Stimulated activated CD4-positive, alpha-beta T cell treated with anti-CD3 and anti-CD28 coated beads, Interleukin-15, amount 100 ng/mL, for 48 hours (primary cell): ENCODE measurements at places on chromosomes 2 and 18.

GRCh38 chr2:60442608-60443007, 110.8 kb downstream of the BCL11A start:
- DNase-seq, result no peak

DNA sequence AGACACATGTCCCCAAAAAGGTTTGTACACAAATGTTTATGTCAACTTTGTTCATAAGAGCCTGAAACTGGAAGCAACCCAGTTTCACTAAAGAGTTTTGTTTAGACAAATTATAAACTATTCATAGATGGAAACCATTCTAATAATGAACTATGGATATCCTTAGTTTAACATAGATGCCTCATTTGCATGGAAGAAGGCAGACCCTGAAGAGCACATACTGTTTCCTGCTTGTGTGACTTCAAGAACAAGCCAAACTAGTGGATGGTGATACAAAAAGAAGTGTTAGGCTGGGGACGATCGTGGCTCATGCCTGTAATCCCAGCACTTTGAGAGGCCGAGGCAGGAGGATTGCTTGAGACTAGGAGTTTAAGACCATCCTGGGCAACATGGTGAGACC, 48.1 kb downstream of the ACOXL start:
- DNase-seq, result no peak

GRCh38 chr2:144982481-144982880, 462.6 kb upstream of the ZEB2 start:
- DNase-seq, result no peak

- DNase-seq, result no peak
These were observed 46.1 kb downstream of the CDCA7 start for GRCh38 chr2:173400760-173401159.

- DNase-seq, result no peak
These were observed 41.2 kb downstream of the PAX3 start for GRCh38 chr2:222257645-222258044.

GRCh38 chr2:73110168-73111072, 2.3 kb downstream of the RAB11FIP5 start:
- DNase-seq, result no peak

DNA sequence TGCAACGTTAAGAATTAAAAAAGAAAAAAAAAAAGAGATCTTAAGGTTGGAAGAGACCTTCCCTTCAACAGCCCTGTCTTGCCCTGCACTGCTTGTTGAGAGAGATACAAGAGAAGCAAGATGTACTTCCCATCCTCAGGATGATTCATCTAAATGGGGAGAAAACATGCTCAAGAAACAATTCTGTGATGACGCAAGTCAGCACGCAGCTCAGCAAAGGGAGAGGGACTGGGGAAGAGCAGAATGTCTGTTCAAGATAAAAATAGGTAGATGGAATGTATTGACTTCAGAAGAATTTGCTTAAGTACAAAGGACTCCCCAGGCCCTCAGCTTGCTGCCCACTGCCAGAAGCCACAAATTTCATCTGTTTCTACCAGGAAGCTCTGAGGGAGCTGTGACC, 198.2 kb upstream of the SPRED2 start:
- no peak for DNase-seq

- DNase-seq, result no peak
These were observed 220.4 kb upstream of the SLC35G4 start for GRCh38 chr18:11388755-11389680.

- no peak for DNase-seq
These were observed 539.2 kb downstream of the SLC4A3 start for GRCh38 chr2:220166616-220167015.

DNA sequence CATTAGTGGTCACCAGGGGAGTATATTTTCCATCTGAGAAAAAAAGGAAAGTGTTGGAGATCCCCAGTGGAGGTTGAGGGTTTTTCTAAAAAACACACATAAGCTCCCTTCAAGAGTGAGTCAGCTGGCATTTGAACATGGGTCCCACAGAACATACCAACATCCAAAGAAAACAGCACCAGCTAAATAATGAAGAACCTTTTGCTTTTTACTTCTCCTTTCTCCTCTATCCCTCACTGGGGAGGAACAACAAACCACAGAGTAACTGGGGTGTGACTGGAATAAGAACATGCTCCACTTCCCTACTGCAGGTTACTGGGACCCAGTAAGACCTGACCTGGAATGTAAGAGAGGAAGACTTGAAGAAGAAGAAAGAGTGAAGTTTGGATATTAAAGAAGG, 56.5 kb upstream of the RAPH1 start:
- DNase-seq, result no peak

GRCh38 chr2:21453723-21454450, 330.1 kb downstream of the TDRD15 start:
- no peak for DNase-seq

GRCh38 chr2:35946478-35946877, 409.1 kb upstream of the CRIM1 start:
- DNase-seq, result no peak

DNA sequence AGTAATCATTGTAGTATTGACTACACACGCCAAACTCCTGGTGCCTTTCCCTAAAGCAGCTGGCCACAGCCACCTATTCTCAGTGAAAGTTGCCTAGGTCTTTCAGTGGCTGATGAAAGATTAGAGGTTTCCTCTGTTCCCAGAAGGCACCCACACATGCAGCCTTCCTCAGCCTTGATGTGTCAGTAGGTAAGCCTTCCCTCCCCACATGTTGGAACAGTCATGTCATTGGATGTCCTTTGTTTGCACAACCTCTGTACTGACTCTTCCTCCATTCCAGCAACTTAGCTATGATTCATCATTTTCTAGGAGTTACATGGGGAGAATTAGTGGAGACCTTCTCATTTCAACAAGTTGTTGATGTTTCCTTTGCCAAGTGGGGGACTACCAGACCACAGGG, 630.8 kb upstream of the SLC39A10 start:
- DNase-seq, result no peak

DNA sequence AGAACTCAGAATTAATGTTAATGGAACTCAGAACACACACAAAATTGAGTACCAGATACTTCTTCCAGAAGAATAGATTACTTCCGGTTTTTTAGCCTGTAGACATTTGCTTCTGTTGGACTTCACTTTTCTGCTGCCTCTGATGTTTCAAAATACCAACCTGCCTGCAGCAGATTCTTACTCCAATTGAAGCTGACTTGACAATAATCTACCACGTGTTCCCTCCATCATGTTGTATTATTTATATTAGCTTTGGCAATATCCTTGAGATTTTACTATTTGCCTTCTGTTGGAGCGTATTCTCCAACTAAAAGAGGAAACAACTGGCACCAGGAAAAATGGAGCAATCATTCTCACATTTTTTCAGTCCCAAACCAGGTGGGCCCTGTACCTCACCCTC, 3.1 kb upstream of the GORASP2 start:
- DNase-seq, result no peak

DNA sequence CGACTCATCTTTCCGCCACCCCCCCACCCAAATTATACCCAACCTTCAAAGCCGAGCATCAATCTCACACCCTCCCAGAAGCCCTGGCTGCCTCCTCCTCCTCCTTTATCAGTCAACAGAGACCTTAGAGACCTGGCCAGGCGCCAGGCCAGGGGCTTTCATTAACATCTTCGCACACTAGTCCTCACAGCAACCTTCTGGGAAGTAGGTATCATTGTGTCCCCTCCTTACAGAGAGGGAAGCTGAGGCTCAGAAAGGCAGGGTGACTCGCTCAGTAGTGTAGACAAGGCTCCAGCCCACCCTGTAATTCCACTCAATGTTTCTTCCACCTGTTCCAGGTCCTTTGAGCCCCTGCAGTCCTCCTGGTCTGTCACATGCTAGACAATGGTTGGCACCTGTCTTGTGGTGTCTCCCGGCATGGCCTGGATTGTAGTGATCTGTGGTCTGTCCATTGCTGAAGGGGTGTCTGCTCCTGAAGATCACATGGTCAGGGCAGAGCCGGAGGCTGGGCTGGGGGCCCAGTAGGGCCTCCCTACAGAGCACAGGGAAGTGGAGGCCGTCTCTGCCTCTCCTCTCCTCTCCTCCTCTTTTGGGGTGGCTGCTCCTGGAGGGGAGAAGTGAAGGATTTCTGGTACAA, 36.0 kb downstream of the KLHL29 start:
- no peak for DNase-seq

GRCh38 chr2:181128199-181128598, 147.8 kb downstream of the UBE2E3 start:
- DNase-seq, result no peak

DNA sequence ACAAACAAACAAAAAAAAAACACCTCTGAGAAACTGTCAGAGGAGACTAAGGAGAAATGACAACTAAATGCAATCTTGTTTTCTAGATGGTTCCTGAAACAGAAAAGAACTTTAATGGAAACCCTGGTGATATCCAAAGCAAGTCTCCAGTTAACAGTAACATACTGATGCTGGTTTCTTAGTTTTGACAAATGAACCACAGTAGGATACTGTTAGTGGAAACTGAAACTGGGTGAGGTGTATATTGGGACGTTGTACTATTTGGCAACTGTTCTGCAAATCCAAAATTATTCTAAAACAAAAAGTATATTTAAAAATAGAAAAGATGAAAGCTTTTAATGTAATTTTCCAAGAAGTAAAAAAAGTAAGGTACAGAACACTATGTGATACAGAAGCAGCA, 11.4 kb downstream of the SESTD1 start:
- DNase-seq, result no peak

DNA sequence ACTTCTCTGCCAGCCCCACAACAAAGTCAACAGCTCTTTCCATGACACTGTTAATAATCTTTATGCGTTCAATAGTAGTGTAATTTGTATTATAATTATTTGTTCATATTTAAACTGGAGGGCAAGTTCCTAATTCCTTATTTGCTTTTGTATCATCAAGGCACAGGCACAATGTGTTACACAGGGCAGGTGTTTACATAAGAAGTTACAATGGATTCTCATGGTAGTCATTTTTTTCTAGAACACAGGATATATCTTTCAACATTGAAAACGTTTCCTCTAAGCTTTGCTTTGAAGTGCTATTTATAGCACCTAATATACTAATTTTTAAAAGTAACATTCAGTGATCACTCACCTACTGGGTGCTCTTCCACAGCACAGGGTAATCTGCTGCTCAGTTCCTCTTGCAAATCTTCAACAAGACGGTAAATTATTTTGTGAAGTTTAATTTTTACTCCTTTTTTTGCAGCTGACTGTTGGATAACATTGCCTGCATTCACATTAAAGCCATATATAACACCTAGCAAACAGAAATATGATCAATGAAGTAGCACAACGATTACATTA, 7.3 kb downstream of the RPS27A start:
- no peak for DNase-seq

GRCh38 chr2:196239622-196240587, 68.5 kb upstream of the STK17B start:
- peak; percentile 82 for DNase-seq

- no peak for DNase-seq
These were observed 231.5 kb downstream of the PTH2R start for GRCh38 chr2:208638059-208638458.

GRCh38 chr2:173021939-173022371, 53.7 kb upstream of the MAP3K20 start:
- DNase-seq, result no peak

GRCh38 chr18:70640336-70640887, 351.6 kb downstream of the SOCS6 start:
- no peak for DNase-seq

GRCh38 chr2:231910771-231911170, 15.4 kb downstream of the NPPC start:
- DNase-seq, result no peak

DNA sequence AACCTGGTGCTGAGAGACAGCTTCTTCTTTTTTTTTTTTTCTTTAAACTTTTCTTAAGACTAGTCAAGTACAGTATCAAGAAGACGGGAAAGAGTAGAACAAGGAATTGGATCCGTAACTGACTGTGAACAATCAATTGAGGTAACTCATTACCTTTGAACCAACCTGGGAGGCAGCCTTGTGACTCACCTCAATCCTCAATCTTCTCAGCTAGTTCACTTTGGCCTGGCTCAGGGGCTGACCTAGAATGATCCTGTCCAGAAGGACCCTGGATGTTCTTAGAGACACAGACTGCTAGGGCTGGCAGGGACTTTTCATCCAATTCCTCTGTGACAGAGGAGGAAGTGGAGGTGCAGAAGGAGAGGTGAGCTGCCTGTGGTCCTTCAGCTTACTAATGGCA, 1.5 kb upstream of the LTBP1 start:
- DNase-seq, result no peak

GRCh38 chr2:222776792-222777191, 84.0 kb upstream of the ACSL3 start:
- DNase-seq, result no peak

DNA sequence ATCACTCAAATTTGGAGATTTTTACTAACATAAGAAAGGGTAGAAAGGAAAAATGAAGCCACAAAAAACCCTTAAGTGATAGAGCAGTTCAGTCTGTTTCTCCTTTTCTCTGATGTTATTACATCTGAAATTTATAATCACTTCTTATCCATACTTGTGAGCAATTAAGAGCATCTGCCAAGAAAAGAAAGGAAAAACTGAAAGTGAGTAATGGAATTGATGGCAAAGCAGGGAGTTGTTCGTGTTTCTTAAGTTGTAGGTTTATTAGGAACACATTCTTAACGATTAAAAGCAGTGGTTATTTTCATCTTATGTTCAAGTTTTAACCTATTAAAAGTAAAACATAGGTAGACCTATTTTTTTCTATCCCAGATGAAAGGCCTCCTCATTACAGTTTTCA, 277.7 kb downstream of the RND3 start:
- no peak for DNase-seq

DNA sequence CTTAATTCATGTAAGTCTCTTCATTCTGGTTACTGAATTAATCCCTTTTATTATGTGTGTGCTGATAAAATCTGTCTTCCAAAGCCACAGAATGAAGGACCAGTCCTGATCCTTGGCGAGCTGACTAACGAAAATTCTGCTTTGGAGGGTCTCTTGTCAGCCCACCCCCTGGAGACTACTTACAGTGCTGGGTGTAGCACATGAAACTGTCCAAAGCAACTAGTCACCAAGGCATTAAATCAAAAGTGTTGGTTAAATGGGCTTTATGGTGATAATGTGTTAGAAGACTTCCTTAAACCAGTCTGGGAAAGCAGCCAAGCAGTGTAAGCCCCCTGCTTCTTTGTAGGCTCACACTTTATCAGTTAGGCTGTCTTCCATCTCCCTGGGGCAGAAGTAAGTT, 420.2 kb downstream of the SUCLG1 start:
- no peak for DNase-seq

GRCh38 chr2:134771313-134771801, 52.6 kb upstream of the TMEM163 start:
- DNase-seq, result no peak

- DNase-seq, result no peak
These were observed 2.8 kb upstream of the PEX13 start for GRCh38 chr2:61014763-61015162.

GRCh38 chr2:1811258-1811970, 67.1 kb upstream of the PXDN start:
- DNase-seq, result no peak
